Hypothalamus (tissue), 51 donors: ENCODE measurements at places on chromosomes 1 and 21.

DNA sequence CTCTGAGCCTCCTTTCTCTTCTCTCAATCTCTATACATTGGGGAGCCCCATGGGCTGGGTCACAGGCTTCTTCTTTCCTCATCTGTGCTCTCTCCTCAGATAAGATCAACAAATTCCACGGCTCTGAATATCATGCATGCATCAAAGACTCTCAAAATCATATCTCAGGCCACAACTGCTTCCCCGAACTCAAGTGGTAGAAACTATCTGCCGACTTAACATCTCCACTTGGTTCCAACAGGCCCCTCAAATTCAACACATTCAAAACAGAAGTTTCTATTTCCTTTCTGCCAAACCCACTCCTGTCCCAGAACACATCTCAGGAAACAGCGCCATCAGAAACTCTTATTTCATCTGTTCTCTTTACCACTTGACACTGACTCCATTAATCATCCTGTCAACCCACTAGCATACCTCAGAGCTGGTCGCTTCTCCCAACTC, 16.7 kb downstream of the DDX59 start:
- no peak for DNase-seq

DNA sequence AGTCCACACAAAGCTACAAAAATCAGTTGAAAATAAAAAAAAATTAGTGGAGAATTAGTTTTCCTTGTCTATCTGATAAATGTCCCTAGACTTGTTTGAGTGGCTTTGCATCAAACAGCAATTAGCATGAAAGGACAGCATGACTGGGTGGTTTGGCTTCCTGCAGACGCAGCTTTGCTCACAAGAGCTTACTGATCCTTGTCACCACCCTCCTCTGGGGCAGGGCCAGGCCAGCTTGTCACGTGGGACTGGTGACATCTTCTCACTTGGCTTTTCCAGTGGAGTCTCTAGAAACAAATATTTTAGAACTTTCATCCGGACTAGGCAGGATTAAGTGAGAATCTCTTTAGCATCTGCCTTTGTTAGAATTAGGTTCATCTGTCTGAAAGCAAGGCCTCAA, 76.0 kb upstream of the OLIG2 start:
- DNase-seq, result no peak

- no peak for DNase-seq
These were observed 122.6 kb downstream of the GRIK3 start for GRCh38 chr1:36911561-36912364.

- DNase-seq, result no peak
These were observed 4.9 kb downstream of the COL6A1 start for GRCh38 chr21:45986316-45987051.

DNA sequence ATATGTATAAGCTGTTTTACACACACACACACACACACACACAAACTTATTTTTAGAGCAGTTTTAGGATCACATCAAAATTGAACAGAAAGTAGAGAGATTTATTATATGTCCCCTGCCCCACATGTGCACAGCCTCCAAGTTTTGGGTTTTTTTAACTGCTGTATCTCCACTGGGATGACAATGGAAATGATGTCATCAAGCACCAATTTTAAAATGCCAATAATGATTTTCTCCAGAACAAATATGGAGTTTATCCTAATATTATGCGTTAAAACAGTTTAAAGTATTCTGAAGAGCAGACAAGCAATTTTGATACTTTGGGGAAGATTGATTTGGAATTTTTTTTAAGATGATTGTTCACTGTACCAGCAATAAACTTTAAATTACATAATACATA, 56.7 kb downstream of the GFI1 start:
- DNase-seq, result no peak

GRCh38 chr1:178857126-178857525, 13.8 kb downstream of the ANGPTL1 start:
- no peak for DNase-seq

DNA sequence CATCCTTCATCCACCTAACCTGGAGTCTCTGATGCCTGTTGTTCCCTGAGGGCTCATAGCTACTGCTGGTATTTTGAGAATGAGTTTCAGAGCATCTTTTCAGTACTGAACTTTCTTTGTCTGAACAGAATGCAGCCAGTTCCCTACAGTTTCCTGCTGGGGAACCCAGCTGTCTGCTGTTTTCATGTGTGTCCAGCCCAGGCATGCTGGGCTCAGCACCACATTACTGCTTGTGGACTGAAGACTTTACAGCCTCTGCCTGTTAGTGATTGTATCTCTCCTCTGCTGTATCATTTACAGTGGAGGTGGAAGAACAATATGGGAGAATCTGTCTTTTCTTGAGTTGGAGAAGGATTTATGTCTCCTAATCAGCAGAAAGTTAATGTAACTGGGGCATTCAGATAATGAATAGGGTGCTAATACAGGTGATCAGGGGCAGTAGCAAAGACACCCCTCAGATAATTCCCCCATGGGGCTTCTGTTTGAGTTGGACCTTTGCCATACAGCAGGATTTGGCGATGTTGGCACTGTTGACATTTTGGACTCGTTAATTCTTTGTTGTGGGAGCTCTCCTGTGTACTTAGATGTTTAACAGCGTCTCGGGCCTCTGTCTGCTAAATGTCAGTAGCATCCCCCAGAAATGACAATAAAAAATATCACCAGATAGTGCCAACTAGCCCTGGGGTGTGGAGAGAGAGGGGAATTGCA, 207.7 kb downstream of the HHAT start:
- DNase-seq, result no peak

- no peak for DNase-seq
These were observed 1.2 kb upstream of the NID1 start for GRCh38 chr1:236066054-236066453.

- no peak for DNase-seq
These were observed 128.8 kb downstream of the ADSS2 start for GRCh38 chr1:244322791-244323521.

- DNase-seq, result no peak
These were observed 2.3 kb downstream of the ATP1A1 start for GRCh38 chr1:116375148-116375886.

GRCh38 chr21:45973475-45974072, 8.0 kb upstream of the COL6A1 start:
- no peak for DNase-seq

DNA sequence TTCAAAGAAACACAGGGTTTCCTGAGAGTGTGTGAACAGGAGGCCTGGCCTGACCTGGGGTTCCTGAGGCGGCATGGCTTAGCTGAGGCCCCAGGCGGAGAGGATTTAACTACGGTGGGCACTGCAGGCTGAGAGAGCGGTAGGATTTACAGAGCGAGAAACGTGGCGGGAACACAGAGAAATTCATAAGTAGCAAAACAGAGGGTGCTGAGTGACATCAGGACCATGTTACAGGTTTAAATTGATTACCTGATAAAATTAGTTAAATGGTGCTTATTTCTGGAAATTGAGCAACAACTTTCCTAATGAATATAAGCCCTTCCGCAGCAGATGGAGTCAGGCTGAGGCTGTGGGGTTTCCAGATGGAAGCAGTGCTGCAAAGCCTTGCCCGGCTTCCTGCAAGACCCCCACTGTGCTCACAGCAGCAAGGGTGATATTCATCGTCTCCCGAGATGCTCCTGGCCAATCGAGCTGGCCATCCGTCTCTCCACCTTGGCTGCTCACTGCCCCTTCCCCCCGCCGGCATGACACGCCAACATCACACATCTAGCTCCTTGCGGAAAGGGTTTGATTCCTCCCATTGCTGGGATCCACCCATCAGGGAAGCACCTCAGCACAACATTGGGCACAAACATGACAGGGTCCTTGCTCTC, 69.4 kb upstream of the MORC3 start:
- no peak for DNase-seq

DNA sequence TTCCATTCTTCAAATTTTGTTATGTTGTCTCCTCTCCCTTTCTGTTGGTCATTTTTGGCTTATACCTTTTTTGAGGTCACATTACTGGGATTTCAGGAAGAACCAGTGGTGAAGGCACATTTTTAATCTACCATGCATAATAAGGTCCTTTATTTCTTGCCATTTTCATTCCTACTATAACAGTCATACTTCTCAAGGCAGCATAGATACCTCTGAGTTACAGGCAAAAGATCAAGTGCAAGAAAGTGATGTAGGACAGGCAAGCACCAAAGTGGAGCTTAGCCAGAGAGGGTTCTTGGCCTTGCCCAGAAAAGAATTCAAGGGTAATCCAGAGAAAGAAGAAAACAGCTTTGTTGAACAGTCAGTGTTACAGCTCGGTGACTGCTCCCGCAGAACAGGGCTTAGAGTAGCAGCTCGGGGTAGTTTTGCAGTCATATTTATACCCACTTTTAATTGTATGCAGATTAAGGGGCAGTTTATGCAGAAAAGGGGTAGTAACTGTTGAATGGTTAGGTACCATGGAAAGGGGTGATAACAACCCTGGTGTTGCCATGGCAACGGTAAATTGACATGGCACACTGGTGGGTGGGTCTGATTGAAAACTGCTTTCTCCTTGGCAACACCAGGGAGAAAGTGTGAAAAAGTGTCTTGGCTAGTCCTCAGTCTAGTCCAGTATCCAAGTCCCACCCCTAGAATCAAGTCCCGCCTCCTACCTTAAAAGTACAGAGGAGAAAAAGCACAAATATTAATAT, 39.6 kb upstream of the DOCK7 start:
- no peak for DNase-seq

- DNase-seq, result no peak
These were observed 19.2 kb upstream of the GPR161 start for GRCh38 chr1:168155910-168156309.

- no peak for DNase-seq
These were observed 66.9 kb downstream of the C1orf185 start for GRCh38 chr1:51168936-51169335.

DNA sequence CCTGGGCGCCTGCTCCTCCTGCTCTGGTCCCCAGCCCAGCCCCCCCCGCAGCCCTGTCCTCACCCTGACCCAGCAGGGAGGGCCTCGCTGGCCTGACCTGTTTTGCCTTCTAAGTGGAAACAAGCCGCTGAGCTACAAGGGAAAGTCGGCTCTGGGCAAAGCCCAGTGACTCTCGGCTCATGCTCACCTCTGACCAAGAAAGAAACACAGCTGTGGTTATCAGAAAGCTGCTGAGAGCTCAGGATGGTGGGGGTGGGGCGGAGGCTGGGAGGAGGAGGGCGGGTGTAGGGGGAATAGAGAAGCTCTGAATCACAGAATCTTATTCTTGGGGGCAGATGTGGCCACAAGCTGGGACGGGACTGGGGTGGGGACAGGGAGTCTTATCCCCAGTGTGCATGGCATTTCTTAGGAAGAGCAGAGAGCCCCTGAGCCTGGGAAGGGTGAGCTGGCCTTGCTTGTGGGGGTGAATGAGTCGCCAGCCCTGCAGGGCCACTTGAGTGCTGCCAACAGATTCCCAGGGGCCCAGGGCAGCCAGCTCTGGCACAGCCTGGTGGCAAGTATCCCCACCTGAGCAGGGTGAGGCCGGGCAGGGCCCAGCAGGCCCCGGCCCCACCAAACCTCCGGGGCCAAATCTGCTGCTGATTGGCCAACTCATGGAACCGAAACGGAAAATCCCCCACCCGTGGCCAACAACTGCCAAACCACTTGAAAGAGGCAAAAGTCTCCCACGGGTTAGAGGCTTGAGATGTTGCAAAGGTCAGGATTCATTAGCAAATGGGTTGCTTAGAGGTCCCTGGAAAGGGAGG, 120.6 kb downstream of the SPSB1 start:
- DNase-seq, result no peak
